ENCODE measurements at places on chromosomes 1 and 21.

DNA sequence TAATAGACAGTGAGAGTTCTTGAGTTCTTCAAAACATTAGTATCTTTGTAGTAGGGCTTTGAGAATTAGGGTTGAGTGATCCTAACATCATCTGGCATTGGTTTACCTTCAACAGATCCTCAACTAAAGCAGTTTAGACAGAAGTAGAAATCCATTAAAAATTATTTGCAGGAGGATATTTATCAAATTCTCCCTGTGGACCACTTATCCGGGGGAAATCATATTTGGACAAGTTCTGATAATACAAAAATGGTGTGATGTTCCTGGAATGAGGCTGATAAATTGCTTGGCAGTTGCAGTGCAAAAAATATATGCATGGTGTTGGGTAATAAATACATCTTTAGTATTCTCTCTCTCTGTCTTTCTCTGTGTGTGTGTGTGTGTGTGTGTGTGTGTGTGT, 115.1 kb upstream of the CHODL start:
- no peak for DNase-seq

GRCh38 chr1:198088360-198089071, 68.3 kb upstream of the NEK7 start:
- no peak for DNase-seq

DNA sequence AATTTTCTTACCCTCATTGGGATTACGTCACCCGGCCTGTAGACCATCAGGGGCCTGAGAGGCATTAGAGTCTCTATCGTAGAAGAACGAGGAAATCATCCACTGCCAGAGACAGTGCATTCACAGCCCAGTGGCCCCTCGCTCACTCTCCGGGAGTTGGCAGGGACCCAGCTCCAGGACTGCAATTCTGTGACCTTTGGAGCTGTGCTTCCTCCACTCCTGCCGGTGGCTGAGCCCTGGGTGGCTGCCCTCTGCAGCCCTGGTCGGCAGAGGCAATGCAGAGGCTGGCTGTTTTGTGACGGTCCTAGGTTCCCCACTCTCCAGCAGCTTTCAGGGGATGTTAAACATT, 12.7 kb downstream of the SLC37A1 start:
- no peak for DNase-seq

DNA sequence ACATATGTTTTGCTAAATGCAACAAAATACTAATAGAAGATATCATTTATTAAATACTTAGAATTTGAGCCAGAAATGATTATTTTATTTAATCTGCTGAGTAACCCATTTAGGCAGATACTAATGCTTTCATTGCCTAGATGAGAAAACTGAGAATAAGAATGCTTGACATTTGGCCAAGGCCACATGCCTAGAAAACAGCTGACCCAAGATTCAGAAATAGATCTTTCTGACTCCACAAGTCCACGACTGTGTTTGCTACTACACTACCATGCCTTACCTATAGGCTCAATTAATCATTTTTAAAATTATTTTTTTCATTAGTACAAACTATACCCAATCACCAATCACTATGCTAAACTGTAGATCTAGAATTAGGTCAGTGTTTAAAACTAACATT, 129.7 kb downstream of the ATP1B1 start:
- DNase-seq: no peak

- DNase-seq: no peak
Observed at GRCh38 chr1:65319141-65319540, 9.8 kb downstream of the DNAJC6 start.

- DNase-seq: no peak
Observed at GRCh38 chr1:41649396-41650027, 165.0 kb upstream of the EDN2 start.

- DNase-seq: no peak
Observed at GRCh38 chr1:38221006-38221649, 174.5 kb upstream of the POU3F1 start.

GRCh38 chr1:119475866-119476439, 31.1 kb upstream of the HSD3B1 start:
- no peak for DNase-seq

DNA sequence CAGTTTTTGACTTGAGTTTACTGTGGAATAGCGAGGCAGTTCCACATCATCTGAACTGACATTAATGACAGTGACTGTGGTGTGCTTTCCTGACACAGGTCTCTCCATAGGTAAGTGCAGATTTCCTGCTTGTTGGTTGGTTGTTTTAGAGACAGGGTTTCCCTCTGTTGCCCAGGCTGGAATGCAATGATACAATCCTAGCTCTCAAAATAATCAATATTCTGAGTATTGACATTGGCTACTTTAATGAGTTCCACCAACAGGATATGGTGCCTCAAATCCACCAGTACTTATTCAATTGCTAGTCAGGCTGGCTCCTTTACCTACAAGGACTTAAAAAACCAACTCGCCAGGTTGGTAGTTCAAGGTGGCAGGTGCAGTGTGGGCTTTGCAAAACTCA, 63.8 kb downstream of the CLSTN1 start:
- DNase-seq: no peak

- no peak for DNase-seq
Observed at GRCh38 chr1:43238991-43239469, 30.8 kb upstream of the TMEM125 start.

All from CD4-positive, alpha-beta T cell treated with Interleukin-1 beta for 1 hour (primary cell).